ENCODE measurements at places on chromosomes 3 and 15.

DNA sequence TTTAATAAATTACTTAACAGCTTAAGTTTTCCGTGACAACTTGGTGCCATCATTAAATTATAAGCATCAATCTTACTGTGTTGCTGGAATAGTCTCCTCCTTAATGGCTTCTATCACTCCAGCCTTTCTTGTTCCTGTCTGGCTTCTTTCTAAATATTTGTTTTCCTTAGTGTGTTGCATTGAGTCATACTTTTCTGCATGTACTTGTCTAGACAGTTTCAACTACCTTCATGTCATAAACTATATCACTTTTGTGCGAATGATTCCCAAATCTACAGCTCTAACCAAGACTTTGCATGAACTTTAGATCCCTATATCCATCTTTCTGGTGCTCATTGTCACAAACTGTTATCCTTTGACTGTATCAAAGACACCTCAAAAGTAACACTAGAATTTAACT lies 78.4 kb downstream of the AKAP13 start:
- ATAC-seq: no peak

DNA sequence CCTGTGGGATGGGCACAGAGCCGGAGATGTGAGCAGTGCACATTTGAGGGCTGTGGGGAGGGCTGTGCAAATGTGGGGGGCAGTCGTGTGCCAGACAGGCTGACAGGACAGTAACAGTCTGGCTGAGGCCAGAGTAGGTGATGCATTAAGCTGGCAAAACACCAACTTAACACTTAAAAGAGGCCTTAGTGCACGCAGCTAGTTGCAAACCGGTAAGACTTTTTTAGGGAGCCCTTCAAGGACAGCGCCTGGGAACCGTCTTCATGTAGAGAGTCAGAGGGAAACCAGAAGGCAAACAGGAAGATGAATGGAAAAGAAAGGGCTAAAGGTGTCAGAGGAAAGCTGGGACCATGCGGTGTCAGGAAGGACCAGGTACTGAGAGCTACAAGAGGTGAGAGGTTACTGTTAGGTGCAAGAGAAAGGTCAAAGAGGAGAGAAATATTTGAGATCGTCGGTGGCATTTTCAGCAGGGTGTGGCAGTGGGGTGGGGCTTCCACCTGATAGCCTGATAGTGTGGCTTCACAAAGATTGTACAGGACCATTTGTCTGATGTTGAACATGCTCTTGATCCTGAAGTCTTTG lies 30.0 kb upstream of the CHD2 start:
- ATAC-seq: peak; percentile 37

GRCh38 chr3:152447511-152447910 lies 178.8 kb downstream of the MBNL1 start:
- no peak for ATAC-seq

DNA sequence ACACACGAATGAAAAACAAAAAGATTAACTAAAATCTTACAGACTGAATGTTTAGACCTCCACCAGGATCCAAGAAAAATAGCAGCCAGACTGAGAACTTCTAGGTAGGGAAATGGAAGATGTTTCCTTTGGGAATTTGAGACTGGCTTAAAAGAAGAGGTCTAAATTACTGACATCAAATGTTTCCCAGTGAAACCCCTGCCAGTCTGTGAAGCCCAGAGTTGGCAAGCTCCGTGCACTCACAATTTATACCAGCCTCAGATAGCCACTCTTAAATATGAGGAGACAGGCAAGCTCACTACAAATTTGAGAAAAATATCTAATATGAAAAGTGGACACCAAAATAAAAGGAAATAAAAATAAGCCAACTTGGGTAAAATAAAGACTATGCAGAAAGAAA lies 700.5 kb upstream of the ZNF385D start:
- ATAC-seq: no peak

- ATAC-seq: no peak
These were observed 2.5 kb downstream of the GRAMD2A start for GRCh38 chr15:72195101-72195511.

- ATAC-seq: no peak
These were observed 13.0 kb downstream of the C3orf18 start for GRCh38 chr3:50554553-50554952.

DNA sequence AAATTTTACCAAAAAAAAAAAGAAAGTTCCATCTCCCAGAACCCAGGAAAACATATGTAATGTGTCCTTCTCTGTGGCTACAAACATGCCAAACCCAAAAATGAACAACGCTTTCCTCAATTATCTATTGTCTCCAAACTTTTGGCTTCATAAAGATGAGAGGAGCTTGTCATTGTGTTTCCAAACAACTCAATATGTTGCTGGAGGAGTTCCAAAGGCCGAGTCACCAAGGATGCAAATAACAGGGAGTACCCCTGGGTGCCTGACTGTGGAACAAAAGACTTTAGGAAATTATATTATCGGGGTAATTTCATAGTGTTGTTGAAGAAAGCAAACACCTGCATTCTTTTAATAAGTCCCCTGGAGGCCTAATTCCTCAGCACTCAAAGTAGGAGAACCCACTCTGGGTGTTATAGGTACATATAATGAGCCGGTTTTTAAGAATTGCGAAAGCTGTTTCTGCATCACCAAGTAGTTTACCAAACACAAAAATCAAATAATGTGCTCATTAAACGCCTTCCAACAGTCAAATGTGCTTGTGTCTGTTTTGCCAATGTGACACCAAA lies 206.3 kb upstream of the PRICKLE2 start:
- no peak for ATAC-seq

GRCh38 chr3:55244247-55244646 lies 242.9 kb downstream of the WNT5A start:
- no peak for ATAC-seq

DNA sequence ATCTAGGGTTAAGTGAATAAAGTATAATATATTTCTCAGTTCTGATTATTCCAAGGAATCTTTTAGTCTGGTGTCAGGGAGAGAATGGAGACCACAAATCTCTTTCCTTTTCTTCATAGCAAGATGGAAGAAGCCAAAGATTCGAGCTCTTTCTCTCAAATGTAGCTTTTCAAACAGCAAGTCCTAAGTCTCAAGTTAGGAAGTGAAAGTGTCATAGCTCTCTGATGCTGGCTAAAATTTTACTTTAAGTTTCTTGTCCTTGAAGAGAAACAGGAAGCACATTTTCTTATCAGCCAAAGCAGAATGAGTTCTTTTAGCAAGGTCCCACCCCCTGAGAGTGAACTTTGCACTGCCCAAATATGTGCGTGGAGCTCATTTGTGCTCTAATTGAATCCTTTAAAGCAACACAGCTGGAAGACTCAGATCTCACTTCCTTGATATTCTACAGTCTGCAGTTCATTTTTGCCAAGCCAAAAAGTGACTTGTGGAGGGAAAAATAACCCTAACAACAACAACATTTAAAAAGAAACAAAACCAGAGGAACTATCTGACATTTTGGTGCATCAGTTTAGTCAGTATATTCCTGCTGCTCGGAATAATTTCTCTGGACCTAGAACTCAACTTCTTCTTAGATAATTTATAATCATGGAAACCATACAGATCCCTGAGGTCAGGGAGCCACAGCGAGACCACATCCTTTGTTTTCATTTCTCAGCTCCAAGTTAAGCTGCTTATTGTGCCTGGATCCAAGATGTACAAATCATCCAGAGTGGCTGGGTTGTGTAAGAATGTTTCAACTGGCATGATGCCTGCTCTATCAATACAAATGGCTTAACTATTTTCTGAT lies 238.7 kb upstream of the P2RY1 start:
- no peak for ATAC-seq

GRCh38 chr15:82045892-82046665 lies at the start of gene MEX3B:
TSS of gene MEX3B (minus strand) at chr15:82046018. CDS start at chr15:82045705, 313 bp downstream.
- ATAC-seq: peak; percentile 72

DNA sequence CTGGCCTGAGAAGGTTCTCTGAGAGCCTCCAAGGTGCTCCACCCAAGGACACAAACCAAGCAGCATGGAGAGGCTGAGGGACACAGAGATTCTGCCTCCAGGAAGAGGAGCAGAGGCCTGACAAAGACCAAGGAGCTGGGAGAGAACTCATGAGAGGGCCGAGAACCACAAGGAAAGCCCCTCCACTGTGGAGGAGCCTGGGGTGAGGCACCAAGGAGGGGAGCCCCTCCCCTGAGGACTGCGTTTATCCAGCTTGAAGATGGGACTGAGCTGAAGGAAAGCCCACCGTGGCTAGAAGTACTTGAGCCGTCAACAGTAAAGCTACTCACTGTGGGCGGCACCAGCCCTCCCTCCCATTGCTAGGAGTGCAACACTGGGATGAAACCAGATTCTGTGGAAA lies 63.1 kb upstream of the MEF2A start:
- no peak for ATAC-seq

GRCh38 chr15:41811432-41812195 lies 16.3 kb upstream of the JMJD7 start:
- peak; percentile 93 for ATAC-seq

DNA sequence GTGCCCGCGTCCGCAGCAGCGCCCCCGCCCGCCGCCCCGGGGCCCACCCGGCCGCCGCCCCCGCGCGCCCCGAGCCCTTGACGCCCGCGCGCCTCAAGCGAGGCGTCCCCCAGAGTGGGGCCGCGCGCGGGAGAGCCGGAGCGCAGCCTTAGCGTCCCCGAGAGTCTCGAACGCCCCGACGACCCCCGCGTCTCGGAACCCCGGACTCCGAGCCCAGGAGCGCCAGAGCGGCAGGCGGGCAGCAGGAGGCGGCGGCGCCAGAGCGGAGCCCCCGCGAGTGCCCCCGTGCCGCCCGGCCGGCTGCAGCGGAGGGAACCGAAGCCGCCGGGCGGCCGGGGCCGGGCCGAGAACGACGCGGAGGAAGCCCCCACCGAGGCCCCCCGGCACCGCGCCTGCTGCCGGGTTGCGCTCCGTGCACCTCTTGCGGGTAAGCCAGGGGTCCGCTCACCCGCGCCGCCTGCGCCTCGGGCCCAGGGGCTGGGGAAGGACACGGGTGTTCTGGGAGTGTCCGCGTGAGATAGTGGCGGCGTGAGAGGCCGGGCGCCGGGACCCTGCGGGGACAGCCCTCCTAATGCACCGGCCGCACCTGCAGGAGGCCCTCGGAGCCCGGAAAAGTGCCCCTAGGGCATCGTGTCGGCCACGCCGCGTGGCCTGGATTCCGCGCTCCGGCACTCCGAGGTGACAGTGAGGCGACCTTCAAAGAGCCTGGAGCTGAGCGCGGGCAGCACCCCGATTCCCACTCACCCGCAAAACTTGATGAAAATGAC lies 52.0 kb upstream of the ULK4 start:
- no peak for ATAC-seq

GRCh38 chr3:42674146-42674545 lies 11.2 kb upstream of the KLHL40 start:
- ATAC-seq: no peak

DNA sequence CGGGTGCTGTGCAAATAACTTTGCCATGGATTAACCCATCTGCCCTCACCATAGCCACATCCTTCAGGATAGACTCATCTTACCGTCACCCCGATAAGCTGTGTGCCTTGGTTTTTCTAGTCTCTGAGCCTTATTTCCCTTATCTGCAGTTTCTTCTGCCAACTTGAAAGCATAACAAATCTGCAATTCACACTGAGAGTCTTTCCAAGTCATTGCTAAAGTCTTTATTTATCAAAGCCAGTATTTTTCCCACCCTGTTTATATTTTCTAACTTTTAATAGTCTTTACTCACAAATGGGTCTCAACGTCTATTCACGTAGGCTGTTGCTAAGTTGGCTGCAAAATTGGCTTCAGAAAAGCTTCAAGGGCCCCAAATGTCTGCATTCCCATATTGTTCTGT lies 61.6 kb upstream of the SUCLG2 start:
- ATAC-seq: no peak

GRCh38 chr3:24886501-24886900 lies 391.9 kb upstream of the THRB start:
- no peak for ATAC-seq

DNA sequence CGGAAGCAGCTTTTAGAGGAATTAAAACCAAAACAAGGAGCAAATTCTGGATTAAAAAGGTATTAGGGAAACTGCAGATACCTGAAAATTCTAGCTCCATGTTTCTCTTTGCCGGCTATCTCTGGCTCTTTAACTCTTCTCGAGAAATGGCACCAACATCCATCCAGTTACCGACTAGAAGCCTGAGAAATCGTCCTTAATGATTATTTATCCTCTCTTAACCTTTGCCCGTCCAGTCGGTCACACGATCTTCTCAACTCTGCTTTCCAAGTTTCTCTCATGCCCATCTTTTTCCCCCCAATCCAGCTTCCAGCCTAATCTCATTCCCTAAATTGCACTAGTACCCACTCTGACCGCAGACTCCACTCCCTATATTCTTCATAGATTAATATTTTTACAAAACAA lies 596 bp upstream of the SGO1 start:
- peak; percentile 7 for ATAC-seq

DNA sequence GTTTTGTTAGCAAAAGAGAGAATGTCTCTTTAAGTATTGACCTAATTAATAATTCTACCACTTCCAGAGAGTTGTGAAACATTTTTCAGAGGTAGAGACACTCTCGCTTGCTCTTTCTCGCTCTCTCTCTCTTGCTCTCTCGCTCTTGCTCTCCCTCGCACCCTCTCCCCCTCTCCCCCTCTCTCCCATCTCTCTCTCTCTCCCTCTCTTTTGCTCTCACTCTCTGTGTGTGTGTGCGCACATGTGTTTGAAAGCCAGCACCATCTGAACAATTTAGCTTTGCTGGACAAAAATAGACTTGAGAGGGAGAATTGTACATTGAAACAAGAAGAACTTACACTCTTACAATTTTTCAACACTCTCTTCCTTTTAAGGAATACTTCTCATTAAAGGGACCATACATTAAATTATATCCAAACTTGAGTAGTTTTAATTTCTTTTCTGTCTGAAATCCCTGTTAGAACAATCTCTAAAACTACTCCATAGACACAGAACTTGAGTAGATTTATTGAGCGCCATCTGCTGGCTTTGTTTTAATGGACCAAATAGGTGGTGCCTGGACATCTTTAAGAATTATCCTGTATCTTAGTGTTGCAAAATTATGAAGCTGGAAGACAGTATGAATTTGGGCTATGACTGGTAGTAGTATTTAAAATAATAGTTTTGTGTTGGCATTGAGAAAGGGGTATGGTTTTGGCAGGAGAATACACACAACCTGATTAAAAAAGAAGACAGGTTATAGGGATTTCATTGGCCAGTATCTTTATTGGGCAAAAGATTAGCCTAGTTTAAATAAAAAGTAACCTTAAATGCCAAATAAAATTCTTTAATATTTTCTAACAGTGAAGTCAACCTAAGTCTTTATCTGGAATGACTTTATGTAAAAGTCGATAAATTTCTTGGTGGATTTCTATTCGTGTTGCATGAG lies 124.6 kb downstream of the AKAP13 start:
- ATAC-seq: peak; percentile 82

GRCh38 chr3:196969660-196970546 lies 1.3 kb upstream of the PIGZ start:
- ATAC-seq: peak; percentile 61

DNA sequence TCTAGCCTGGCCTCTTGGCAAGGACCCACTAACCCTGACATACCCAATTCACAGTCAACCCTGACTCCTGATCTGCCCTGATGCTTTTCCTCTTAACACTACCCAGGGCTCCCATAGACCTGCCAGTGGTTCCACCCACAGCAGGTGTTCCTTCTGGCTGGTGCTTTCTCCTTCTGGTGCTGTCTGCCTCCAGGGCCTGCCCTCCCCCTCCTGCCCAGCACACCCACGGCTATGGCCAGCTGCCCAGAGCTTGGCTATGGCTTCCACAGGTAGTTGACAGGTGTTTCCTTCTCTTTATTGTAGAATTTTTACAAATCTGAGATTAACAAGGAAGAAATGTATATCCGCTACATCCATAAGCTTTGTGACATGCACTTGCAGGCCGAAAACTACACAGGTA lies 46.5 kb upstream of the MANF start:
- no peak for ATAC-seq

Data from motor neuron (in vitro differentiated cells).